ENCODE measurements at places on chromosomes 3 and 15. TPM values are rescaled to one million over a fixed set of nuclear protein-coding genes. Genes with fewer than 3 reads are reported as not detected.

- ATAC-seq: no peak
Observed at GRCh38 chr15:70269311-70269911, 171.7 kb upstream of the TLE3 start.

- no peak for ATAC-seq
Observed at GRCh38 chr3:52568069-52568468, 31.7 kb downstream of the UQCC5 start.

GRCh38 chr3:150956376-150956775, 16.2 kb downstream of the CLRN1 start:
- peak; percentile 80 for ATAC-seq

DNA sequence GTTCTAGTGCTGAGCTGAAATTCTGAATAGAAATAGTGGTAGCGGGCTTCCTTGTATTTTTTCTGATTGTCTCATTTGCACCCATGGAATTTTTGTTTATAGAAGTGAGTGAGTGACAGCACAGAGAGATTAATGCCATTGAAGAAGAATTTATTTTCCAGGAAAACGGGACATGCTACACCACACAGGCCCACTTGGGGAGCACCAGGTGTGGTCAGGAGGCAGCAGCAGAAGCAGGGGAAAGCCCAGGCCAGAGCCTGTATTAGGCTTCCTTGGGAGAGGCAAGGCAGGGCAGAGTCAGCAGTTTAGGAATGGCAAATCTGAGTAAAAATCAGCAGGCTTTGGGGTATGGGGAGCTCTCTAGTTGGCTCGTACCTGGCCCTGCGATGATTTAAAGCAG, 88.4 kb upstream of the ATP11B start:
- ATAC-seq: no peak

GRCh38 chr15:89326316-89326715, 8.3 kb downstream of the POLG start:
- ATAC-seq: no peak

DNA sequence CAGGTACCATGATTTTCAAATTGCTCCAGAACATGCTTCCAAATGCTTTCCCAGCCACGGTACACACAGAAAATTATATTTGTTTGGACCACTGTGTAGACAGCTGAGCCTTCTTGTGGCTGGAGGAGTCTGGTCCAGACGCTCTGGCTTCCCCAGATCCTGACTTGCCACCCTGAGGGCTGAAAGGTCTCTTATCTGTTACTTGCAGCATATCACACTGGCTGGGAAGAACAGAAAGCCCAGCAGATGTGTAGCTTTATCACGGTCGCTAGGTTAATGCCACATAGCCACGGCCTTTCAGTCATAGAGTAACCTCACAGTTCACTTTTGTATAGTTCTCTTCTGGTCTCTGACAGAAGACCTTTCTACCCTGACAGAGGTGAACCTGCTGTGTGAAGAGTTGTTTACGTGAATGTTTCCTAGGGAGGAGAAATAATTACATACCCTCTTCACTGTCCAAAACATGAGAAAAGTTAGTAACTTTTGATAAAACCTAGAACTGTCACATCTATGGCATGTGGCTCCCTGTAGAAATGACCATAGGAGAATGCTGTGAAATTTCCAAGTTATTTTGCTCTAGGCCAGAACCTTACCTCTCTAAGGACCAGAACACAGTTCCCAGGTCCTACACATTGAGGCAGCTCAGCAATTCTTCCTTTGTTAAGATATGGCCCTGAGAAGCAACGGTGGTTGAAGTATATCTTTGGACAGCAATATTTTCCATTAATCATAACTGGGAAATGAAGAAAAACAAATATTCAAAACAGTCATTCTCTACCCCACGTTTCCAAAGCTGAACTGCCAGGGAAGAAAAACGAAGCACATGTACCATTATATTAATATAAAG, 15.8 kb upstream of the STIMATE start:
- ATAC-seq: no peak

The MUC20 gene
- 14.4 TPM for total RNA-seq

The SCG5 gene
- 2.9 TPM for total RNA-seq

The IQSEC1 gene
- 62.9 TPM for total RNA-seq

The TMC3 gene
- total RNA-seq: not detected
